ENCODE measurements at places on chromosomes 16 and 17.

GRCh38 chr17:35022536-35023063, 40.9 kb downstream of the RFFL start:
- DNase-seq = peak; percentile 94

- no peak for DNase-seq
Observed at GRCh38 chr16:81477697-81478693, 33.4 kb downstream of the CMIP start.

GRCh38 chr16:10296956-10297340, 88.9 kb upstream of the ATF7IP2 start:
- no peak for DNase-seq

DNA sequence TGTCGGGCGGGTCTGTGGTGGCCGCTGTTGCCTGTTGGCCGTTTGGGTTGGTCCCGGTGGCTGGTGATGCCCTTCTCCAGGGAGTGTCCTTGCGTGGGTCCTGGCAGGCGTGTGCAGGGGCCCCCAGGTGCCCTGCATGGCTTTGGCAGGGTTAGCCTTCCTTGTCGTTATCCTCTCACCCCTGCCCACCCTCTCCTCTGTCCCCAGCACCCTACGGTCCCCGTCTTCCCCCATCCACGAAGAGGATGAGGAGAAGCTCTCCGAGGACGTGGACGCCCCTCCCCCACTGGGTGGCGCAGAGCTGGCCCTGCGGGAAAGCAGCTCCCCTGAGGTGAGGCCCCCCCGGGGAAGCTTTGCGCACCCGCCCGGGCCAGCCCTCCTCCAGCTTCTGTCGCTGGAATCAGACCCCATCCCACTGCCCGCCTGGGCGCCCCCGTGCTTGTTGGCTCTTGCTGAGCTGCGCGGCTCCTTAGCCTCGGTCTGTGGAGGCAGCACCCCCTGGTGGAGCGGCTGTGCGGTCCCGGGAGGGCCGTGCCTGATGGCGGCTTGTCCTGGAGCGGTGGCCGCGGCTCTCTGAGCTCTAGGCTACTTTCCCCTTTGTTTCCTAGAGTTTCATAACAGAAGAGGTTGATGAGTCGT, 10.6 kb upstream of the NUDT16L1 start:
- peak; percentile 36 for DNase-seq

DNA sequence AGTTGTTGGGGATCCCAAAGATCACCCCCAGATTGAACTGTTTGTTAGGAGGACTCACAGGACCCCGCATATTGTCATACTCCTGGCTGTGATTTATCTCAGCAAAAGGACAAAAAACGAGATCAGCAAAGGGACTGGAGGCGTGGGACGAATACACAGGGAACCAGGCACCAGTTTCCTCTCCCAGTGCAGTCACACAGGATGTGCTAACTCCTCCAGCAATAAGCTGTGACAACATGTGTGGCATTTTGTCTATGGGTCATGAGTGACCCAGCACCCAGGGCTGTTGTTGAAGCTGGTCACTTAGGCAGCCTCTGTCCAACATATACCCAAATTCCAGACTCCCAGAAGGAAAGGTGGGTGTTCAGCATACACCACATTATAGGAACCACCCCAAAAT, 60.9 kb downstream of the CPPED1 start:
- DNase-seq = no peak

GRCh38 chr16:58249388-58249779, 45.4 kb downstream of the PRSS54 start:
- DNase-seq = no peak

- no peak for DNase-seq
Observed at GRCh38 chr16:5066511-5066910, 755 bp upstream of the C16orf89 start.

DNA sequence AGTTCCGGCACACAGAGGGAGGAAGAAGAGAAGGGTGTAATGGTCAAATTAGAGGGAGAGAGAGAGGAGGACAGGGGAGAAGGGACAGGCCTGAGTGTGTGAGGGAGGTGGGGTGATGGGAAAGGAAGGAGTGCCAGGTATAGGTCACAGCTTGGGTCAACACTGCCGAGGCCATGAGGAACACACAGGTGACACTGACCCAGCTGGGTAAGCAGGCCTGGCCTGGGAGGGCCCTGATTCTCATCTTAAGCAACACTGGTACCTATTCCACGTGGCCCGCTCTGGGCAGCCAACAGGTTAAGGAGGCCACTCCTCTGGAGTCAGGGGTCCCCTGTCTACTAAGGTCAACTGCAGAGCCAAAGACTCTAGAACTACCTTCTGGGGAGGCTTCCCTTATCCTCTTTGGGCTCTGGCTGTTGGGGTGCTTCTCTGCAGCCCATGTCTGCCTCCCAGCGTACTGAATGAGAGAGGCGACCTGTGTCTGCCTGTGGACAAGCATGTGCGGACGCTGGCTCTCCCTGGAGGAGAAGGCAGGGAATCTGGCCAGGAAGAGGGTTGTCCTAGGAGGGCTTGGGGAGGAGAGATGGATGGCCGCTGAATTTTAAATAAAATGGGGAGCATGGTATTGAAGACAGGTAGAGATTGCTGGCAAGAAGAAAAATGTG, 57.6 kb downstream of the RGS9 start:
- no peak for DNase-seq

DNA sequence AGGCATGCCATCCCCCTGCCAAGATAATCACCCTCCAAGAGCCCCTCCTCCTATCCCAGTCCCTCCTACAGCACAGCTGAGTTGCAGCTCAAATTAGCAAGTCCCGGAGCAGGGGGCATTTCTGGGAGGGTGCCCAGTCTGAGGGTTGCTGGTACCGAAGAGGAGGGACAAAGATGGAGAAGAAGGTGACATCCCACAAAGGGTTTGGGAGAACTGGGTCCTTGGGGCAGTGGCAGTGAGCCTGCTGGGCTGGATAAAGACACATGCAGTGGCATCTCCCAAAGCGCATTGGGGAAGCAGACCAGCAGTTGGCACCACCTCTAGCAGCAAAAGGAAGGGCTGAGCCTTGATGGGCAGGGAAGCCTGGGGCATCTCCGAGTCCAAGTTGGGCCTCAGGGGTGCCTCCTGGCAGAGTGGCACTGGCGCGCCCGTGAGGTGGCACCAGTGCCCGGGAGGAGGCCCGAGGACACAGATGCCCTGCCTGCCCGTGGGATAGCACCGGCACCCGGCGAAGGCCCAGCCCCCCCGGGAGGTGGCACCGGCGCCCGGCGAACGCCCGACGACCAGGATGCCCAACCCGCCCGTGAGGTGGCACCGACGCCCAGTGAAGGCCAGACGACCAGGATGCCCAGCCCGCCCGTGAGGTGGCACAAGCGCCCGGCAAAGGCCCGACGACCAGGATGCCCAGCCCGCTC, 622 bp downstream of the TOM1L2 start:
- DNase-seq = peak; percentile 24

DNA sequence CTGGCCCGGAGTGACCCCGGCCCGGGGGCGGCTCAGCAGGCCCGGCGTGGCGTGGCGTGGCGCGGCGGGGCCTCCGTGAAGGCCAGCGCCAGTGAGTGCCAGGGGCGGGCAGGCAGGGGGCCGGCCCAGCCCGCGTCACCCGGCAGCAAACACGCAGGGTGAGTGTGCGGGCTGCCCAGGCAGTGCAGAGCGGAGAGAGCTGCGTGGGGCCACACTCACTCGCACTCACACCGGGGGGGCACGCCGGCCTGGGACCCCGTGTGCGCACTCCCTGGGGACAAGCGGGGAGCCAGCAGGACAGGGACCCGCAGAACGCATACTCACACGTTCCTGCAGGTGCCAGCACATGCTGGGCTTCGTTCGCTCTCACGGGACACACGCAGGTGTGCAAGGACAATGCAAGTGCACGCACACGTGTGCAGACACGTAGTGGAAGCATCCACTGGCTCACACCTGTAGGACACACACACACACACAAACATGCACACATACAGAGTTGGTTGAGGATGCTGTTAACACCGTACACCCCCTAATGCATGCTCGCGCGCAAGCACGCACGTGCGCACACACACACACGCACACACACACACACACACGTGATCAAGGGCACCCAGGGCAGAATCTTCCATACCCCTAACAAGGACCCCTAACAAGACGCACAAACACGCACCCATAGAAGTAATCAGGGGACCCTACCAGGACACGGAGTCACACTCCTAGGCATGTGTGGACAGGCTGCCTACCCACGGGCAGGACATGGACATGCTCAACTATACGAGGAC, 7.7 kb downstream of the USP6 start:
- DNase-seq = no peak

GRCh38 chr17:36934144-36934691, 3.1 kb upstream of the LHX1 start:
- DNase-seq = no peak

- no peak for DNase-seq
Observed at GRCh38 chr16:28204622-28205021, 7.1 kb downstream of the XPO6 start.

GRCh38 chr16:73202161-73202729, 154.3 kb upstream of the ZFHX3 start:
- DNase-seq = no peak

DNA sequence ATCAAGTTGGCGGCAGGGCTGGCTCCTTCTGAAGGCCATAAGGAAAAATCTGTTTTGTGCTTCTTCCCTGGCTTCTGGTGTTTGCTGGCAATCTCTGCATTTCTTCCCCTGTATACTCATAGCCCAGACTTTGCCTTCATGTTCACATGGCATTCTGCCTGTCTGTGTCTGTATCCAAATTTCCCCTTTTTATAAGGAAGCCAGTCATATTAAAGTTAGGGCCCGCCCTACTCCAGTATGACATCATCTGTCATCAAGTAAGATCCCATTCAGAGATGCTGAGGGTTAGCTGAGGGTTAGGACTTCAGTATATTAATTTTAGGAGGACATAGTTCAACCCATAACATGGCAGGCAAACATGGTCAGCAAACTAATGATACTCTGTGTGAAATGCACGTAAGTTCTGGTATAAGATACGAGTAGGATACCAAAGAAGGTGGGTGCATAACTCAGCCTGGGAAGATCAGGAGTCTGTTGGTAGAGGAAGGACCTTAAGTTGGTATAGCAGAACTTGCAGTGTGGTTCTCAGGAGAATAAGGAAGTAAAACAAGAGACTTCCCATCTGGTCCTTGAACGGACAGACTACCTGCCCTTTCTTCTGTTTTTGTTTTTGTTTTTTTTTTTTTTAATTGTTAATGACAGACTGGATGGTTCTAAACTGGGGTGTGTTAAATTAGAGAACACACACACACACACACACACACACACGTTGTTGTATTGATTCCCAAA, 13.9 kb downstream of the MAP2K6 start:
- no peak for DNase-seq

DNA sequence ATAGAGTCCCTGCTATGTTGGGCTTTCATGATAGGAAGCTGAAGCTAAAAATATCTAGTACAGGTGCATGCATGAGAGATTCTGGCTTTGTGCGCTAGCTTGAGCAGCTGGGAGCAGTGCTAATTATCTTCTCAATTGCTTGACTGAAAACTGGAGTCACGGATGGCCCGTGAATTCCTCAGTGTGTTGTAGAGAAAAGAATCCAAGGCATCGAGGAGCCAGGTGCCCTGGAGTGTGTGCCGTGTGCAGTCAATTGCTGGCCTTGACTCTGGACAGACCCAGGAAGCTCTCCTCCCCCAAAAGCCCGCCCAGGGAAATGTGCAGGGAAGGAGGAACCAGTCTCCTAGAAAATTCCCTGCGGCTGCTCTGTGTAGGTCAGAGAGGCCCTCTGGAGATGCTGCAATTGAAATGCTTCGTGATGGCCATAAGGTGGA, 14.2 kb downstream of the LGALS3BP start:
- DNase-seq = no peak

GRCh38 chr17:67995570-67996263, 552 bp downstream of the C17orf58 start:
- peak; percentile 19 for DNase-seq

DNA sequence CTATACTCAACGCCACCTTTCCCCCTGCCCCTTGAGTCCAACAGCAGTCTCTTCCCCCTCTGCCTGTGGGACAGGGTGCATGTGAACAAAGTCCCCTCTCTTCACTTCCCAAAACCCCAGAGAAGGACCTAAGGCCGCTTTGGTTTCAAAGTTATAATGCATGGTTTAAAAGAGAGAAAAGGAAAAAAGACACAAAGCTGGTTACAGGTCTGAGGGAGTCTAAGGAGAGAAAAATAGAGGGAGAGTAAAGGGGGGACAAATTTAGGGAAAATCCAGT, 1.1 kb upstream of the GABARAP start:
- DNase-seq = no peak

DNA sequence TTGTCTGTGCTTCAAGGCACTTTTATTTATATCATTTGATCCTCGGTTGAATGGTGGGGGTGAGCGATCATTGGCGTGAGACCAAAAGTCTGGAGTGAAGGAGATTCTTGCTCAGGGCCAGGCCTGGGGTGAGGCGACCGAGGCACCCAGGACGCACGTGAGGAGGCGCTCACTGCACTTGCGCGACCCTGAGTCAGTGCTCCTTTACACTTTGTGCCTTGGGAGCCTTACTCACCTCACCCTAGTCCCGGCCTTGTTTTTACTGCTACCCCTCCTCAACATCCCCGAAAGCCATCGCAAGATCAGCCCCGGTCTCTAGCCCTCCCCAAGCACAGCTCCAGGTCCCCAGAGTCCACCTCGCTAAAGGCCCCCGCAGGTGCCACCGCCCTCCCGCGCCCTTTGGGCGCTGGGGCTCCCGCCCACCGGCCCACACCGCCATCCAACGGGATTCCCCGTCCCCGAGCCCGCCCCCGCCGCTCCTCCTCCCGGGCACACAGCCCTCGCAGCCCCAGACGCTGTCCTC, 496 bp downstream of the EZH1 start:
- DNase-seq = peak; percentile 72

- DNase-seq = no peak
Observed at GRCh38 chr17:27336184-27336583, 42.3 kb downstream of the WSB1 start.

GRCh38 chr17:2701161-2701995, 10.2 kb downstream of the CLUH start:
- no peak for DNase-seq

DNA sequence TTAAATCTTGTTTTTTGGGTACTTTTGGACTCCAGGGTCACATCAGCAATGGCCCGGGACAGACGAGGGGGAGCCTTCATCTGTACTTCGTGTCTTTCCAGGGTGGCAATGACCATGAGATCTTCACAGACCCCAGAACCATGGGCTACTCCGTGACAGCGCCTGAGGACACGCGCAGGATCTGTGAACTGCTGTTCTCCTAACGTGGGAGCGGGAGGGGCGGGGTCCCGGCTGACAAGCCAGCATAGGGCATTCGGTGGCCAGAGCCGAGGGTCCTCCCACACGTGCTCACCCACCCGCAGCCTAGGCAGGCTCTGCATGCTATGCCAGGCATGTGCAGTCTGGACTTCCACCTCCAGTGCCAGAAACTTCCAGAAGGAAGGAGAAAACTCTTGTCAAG, 21.2 kb downstream of the CARHSP1 start:
- DNase-seq = no peak

GRCh38 chr16:3701531-3701930, 15.8 kb downstream of the TRAP1 start:
- DNase-seq = no peak

DNA sequence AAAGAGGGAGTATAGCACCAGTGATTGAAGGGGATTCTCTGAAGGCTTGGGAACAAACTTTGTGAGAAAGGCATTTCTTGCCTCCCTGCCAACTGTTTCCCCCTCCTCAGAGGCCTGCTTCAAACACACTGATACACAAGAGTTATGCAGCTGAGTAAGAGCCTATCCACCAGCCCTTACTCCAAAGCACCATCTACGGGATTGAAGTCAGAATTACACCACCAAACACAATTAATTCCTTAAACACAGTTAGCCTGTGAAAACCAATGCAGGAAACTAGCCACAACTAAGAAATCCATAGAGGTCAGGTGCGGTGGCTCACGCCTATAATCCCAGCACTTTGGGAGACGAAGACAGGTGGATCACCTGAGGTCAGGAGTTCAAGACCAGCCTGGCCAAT, 138.3 kb downstream of the SHCBP1 start:
- no peak for DNase-seq

All from activated CD4-positive, alpha-beta T cell treated with anti-CD3 and anti-CD28 coated beads, Interleukin-10, Interleukin-2, amounts not matched to agents 100 ng/mL and 50 ng/mL, durations not matched to agents 16 hours and 8 hours (primary cell).